ENCODE measurements at places on chromosomes 5 and 9.

DNA sequence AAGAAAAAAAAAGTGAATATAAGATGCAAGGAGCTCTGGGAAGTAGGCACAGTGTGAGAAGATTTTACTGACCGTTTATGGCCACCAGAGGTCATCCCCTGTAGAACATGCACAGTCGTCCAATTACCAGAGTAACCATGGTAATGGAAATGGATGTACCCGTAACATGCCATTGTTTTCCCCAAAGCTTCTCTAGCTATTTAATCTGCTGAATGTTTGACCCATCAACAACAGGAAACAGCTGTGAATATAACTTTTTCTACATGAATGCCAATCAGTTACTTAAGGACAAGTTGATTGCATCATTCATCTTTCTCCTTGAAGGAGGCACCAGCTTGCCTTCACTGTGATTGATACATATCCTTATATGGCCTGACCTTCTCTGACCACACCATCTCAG lies 1967.0 kb upstream of the CDH9 start:
- H3K27ac ChIP-seq, result peak overlapping the region; percentile 89
- H3K4me3 ChIP-seq, result no peak overlapping the region
- no peaks in the 10 kb centered on the region for H3K36me3 ChIP-seq

DNA sequence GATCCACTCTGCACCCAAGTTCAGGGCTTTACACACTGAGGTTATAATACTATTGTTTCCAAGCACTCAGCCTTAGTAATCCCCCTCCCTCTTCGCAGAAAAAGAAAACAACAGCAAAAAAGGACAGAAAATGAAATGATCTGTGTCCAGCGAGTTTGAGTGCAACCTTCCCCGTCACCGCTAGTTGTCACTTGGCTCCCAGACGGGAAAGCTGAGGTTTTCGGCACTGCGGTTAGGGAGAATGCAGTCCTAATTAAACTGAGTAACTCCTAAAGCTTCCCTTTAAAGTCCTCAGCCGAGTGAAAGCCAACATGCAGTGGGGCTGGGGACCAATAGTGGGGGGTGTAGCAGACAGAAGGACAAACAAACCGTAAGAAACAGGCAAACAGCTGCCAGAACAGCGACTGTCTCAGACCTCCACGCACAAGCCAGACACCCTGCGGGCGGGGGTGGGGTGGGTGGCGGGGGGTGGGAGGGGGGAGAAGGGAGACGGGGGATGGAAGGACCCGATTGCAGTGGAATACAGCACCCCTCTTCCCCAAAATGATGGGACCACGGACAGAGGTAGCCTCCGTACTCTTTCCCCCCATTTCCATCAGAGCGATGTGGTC lies 680 bp downstream of the GLRA1 start:
- peak; percentile 40 for DNase-seq
- peaks cover 4% of the 10 kb centered on the region for H3K27me3 ChIP-seq
- H3K27ac ChIP-seq, result no peak overlapping the region
- no peaks in the 10 kb centered on the region for H3K36me3 ChIP-seq
- no peaks in the 10 kb centered on the region for H3K4me1 ChIP-seq
- H3K4me3 ChIP-seq, result no peak overlapping the region

DNA sequence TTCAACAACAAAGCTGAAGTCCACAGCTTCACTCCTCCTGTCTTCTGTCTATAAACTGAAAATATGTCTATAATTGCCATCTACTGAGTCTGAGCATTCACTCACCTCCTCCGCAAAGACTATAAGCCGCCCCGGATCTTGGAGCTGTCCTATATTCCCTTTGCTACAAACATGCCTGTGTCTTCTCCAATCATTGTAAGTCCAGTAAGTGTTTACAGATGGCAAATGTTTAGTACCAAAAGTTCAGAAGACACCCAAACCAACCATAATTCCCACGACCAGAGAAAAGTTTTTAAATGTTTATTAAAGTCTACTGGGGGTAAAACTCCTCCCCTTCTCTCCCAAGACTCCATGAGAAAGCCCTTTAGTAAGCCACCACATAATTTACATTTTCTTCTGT lies 80.9 kb downstream of the EBF1 start:
- no peaks in the 10 kb centered on the region for H3K36me3 ChIP-seq
- H3K27me3 ChIP-seq, result peaks cover 2% of the 10 kb centered on the region
- no peak overlapping the region for H3K4me3 ChIP-seq
- no peak overlapping the region for H3K27ac ChIP-seq
- peaks cover 32% of the 10 kb centered on the region for H3K4me1 ChIP-seq
- no peak for DNase-seq

DNA sequence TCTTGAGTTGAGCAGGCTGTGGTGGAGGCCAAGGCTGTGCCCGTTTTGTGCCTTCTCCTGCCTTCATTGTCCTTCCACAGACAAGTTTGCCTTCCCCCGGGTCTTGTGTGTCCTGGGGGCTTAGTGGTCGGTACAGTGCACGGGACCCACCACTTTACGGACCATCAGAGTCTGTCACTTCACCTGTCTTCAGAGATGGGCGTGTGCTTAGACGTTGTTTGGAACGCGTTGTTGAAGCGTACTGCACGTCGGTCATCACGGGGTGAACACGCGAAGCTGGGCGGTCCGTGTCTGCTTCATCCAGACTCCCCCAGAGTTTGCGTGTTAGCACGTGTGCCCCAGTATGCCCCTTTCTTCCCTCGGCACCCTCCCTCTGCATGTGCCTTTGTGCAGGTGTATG lies 24.8 kb downstream of the CEP72 start:
- peaks cover 43% of the 10 kb centered on the region for H3K36me3 ChIP-seq
- no peak overlapping the region for H3K27ac ChIP-seq
- H3K27me3 ChIP-seq, result peaks cover 2% of the 10 kb centered on the region
- H3K4me3 ChIP-seq, result peak overlapping the region; percentile 48
- H3K4me1 ChIP-seq, result no peaks in the 10 kb centered on the region

GRCh38 chr5:119418606-119419100 lies 33.6 kb upstream of the HSD17B4 start:
- no peaks in the 10 kb centered on the region for H3K27me3 ChIP-seq
- H3K4me1 ChIP-seq, result no peaks in the 10 kb centered on the region
- no peak overlapping the region for H3K27ac ChIP-seq
- no peak for DNase-seq

- DNase-seq, result no peak
- no peak overlapping the region for H3K27ac ChIP-seq
- no peak overlapping the region for H3K4me3 ChIP-seq
- no peaks in the 10 kb centered on the region for H3K27me3 ChIP-seq
- no peaks in the 10 kb centered on the region for H3K36me3 ChIP-seq
- H3K4me1 ChIP-seq, result peaks cover 5% of the 10 kb centered on the region
Observed at GRCh38 chr9:84699984-84700383, 30.5 kb downstream of the NTRK2 start.

- DNase-seq, result no peak
- H3K36me3 ChIP-seq, result no peaks in the 10 kb centered on the region
- H3K4me3 ChIP-seq, result no peak overlapping the region
- no peaks in the 10 kb centered on the region for H3K27me3 ChIP-seq
- no peak overlapping the region for H3K27ac ChIP-seq
Observed at GRCh38 chr9:83197591-83197990, 134.6 kb upstream of the RASEF start.

DNA sequence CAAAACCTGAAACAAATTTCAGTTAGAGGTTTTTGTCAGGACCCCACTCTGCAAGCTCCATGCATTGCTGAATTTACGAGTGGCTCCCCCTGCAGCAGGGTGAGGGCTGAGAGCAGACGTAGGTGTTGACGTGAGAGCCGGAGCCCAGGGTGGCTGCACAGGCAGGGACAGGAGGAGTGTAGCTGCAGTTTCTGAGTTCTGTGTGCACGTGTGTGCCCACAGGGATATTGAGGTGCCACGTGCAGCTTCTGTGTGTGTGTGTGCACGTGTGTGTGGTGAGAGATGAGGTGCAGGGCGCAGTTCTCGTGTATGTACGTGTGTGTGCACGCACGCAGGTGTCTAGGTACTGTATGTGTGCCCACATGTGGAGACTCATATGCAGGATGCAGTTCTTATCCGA lies 14.6 kb downstream of the PLEKHG4B start:
- no peak overlapping the region for H3K27ac ChIP-seq
- no peaks in the 10 kb centered on the region for H3K4me1 ChIP-seq
- H3K36me3 ChIP-seq, result peaks cover 13% of the 10 kb centered on the region

GRCh38 chr9:4237748-4238511 lies 61.9 kb downstream of the GLIS3 start:
- no peak overlapping the region for H3K4me3 ChIP-seq
- peak overlapping the region; percentile 20 for H3K27ac ChIP-seq
- no peak for DNase-seq
- no peaks in the 10 kb centered on the region for H3K36me3 ChIP-seq
- H3K27me3 ChIP-seq, result no peaks in the 10 kb centered on the region

GRCh38 chr9:7436754-7437153 lies 362.8 kb downstream of the DMAC1 start:
- H3K27ac ChIP-seq, result no peak overlapping the region
- no peak for DNase-seq
- H3K4me1 ChIP-seq, result no peaks in the 10 kb centered on the region
- H3K36me3 ChIP-seq, result no peaks in the 10 kb centered on the region
- H3K27me3 ChIP-seq, result peaks cover 4% of the 10 kb centered on the region

GRCh38 chr5:136062366-136063274 lies 33.8 kb downstream of the TGFBI start:
- H3K4me1 ChIP-seq, result peaks cover 8% of the 10 kb centered on the region
- no peak overlapping the region for H3K27ac ChIP-seq
- no peak overlapping the region for H3K4me3 ChIP-seq
- peaks cover 5% of the 10 kb centered on the region for H3K27me3 ChIP-seq
- DNase-seq, result peak; percentile 36

DNA sequence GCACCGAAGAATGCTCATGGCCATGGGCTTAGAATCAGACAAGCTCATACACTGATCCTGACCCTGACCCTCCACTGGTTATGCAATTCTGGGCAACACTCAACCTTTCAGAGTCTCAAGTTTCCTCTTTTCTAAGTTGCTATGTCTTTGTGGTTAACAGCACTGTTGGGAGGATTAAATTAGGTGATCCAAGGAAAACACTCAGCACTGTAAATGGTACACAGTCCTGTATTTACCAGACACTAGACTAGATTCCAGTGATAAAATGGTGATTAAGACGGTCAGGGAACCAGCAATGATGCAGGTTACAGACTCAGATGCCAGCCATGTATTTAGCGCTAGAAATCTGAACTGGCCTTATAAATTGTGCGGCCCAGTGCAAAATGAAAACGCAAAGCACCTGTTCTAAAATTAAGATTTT lies 8.1 kb downstream of the ARL15 start:
- H3K4me3 ChIP-seq, result no peak overlapping the region
- no peaks in the 10 kb centered on the region for H3K36me3 ChIP-seq
- no peak for DNase-seq

DNA sequence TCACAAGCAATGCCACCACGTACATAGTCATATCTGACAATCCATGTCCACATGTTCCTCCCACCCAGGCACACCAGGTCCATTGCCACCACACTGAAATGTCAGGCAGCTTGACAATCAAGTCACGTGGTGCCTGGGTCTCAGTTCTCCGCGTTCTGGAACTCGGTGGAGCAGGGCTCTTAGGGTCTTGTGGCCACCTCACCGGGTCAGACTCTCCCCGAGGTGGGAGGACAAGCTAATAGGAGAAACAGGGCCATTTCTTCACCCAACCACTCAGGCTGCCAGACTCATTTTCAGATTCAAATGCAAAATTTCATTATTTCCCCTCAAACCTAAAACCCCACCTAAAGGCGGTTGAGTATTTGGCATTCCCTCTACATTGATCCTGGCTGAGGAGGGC lies 200.5 kb upstream of the GAS1 start:
- H3K4me1 ChIP-seq, result peaks cover 34% of the 10 kb centered on the region
- peaks cover 2% of the 10 kb centered on the region for H3K27me3 ChIP-seq
- peaks cover 4% of the 10 kb centered on the region for H3K36me3 ChIP-seq

DNA sequence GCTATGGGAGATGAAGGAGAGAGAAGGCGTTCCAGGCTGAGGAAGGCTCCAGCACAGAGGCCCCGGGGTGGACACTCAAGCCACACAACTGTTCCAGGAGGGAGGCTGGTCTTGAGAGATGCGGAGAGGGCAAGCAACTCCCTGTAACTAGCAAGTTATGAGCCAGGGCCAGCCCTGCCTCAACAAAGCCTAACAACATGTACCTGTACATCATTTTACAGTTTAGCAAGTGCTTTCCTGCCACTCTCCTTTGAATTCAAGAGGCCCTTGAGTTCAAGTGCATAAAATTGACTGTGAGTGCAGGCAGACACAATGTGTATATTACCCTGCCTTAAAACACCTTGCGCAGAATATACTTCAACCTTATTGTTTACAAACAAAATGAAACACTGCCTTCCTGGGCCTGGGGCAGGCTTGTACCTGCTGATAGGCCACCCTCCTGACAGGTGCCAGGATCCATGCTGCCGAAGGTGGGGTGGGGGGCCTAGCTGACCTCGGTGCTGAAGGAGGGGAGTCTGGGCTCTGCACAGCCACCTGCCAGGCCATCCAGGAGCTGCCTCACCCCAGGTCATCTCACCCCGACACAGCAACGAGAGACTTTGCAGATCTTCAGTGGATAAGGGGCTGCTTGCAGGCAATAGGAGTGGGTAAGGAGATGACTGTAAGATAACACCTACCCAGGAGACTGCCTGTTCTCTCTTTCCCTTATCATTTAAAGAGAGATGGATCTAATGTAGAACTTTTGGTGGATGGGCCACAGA lies 80.0 kb downstream of the PPARGC1B start:
- peaks cover 2% of the 10 kb centered on the region for H3K27me3 ChIP-seq
- peaks cover 3% of the 10 kb centered on the region for H3K4me1 ChIP-seq
- H3K4me3 ChIP-seq, result no peak overlapping the region
- H3K36me3 ChIP-seq, result no peaks in the 10 kb centered on the region

DNA sequence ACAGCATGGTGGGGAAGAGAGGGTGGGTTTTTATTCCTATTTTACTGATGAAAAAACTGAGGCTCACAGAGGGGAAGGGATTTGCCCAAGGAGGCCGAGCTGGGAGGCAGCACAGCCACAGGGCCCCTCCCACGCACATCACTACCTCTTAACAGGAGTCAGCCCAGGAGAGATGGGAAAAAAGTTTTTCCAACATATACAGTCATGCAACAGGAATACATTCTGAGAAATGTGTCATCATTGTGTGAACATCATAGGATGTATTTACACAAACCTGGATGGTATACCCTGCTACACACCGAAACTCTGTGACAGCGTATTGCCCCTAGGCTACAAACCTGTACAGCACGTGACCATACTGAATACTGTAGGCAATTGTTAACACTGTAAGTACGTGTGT lies 11.6 kb downstream of the TRAF1 start:
- no peak overlapping the region for H3K27ac ChIP-seq
- H3K4me1 ChIP-seq, result peaks cover 6% of the 10 kb centered on the region
- peaks cover 3% of the 10 kb centered on the region for H3K36me3 ChIP-seq
- H3K27me3 ChIP-seq, result peaks cover 3% of the 10 kb centered on the region
- DNase-seq, result no peak
- no peak overlapping the region for H3K4me3 ChIP-seq

- no peak overlapping the region for H3K27ac ChIP-seq
- peaks cover 5% of the 10 kb centered on the region for H3K36me3 ChIP-seq
- H3K4me1 ChIP-seq, result peaks cover 8% of the 10 kb centered on the region
- H3K4me3 ChIP-seq, result peak overlapping the region; percentile 90
Observed at GRCh38 chr9:127224178-127224882, 40.2 kb upstream of the GARNL3 start.

GRCh38 chr5:179368806-179369529 lies 23.7 kb upstream of the ADAMTS2 start:
- H3K36me3 ChIP-seq, result no peaks in the 10 kb centered on the region
- H3K27me3 ChIP-seq, result peaks cover 2% of the 10 kb centered on the region
- H3K27ac ChIP-seq, result no peak overlapping the region
- DNase-seq, result no peak
- no peaks in the 10 kb centered on the region for H3K4me1 ChIP-seq
- H3K4me3 ChIP-seq, result no peak overlapping the region

- H3K27ac ChIP-seq, result no peak overlapping the region
- H3K36me3 ChIP-seq, result peaks cover 7% of the 10 kb centered on the region
- H3K4me1 ChIP-seq, result peaks cover 19% of the 10 kb centered on the region
- peaks cover 4% of the 10 kb centered on the region for H3K27me3 ChIP-seq
- DNase-seq, result no peak
- peak overlapping the region; percentile 21 for H3K4me3 ChIP-seq
Observed at GRCh38 chr9:93587284-93587650, 10.9 kb downstream of the PHF2 start.

All from endothelial cell (in vitro differentiated cells).